Umbilical cord (tissue), 2 donors: ENCODE measurements at places on chromosomes 16 and 17. TPM values are rescaled to one million over a fixed set of nuclear protein-coding genes. Genes with fewer than 3 reads are reported as not detected.

- peak; percentile 55 for DNase-seq
Measured at GRCh38 chr16:56506941-56507340, 12.9 kb downstream of the BBS2 start.

GRCh38 chr16:22190776-22191531, 15.1 kb upstream of the EEF2K start:
- peak; percentile 100 for DNase-seq

Gene ACAP1
- 5.3 TPM for total RNA-seq

Gene PYCARD
- total RNA-seq, result 16.1 TPM

Gene ACE
- 4.8 TPM for total RNA-seq
